ENCODE measurements at places on chromosomes 13 and 19. TPM values are rescaled to one million over a fixed set of nuclear protein-coding genes. Genes with fewer than 3 reads are reported as not detected.

DNA sequence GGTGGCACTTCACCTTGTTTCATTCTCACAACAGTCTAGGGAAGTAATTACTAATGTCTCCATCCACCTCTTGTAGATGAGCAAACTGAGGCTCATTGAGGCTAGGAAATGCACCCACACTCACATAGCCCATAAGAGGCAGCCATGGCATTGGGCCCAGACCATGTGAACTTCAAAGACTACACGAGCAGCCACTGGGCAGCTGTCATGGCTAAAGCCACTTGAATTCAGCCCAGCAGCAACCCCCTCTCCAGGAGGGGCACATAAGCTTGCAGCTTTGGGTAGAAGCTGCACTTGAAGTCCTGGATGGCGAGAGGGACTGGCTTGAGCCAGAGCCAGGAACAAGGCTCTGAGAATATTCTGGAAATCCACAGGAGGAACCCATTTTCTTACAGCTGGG lies 13.4 kb downstream of the ALOX5AP start:
- DNase-seq: no peak

DNA sequence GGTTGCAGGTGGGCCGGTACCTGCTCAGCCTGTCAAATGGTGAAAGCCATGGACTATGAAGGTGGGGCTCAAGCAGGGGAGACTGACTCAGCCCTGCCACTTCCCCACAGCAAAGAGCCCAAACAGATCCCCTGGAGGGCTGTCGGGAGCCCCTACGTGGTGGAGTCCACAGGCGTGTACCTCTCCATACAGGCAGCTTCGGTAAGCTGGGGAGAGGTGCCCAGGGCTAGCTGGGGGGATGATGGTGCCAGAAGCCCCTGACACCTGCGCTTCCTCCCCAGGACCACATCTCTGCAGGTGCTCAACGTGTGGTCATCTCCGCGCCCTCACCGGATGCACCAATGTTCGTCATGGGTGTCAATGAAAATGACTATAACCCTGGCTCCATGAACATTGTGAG lies 3.2 kb upstream of the TMEM147 start:
- no peak for DNase-seq

- DNase-seq: no peak
Measured at GRCh38 chr13:109677206-109677605, 109.2 kb downstream of the IRS2 start.

GRCh38 chr19:7971553-7972520 lies 28.4 kb upstream of the TIMM44 start:
- no peak for DNase-seq

- no peak for DNase-seq
Measured at GRCh38 chr19:51830274-51830673, 35.3 kb downstream of the FPR3 start.

GRCh38 chr19:633068-633785 lies at the start of gene POLRMT:
Gene POLRMT, minus strand, starts transcription at chr19:633537. Its CDS starts 25 bp downstream, at chr19:633512.
- DNase-seq: peak; percentile 99

- DNase-seq: no peak
Measured at GRCh38 chr13:21048901-21049698, 12.3 kb downstream of the LATS2 start.

DNA sequence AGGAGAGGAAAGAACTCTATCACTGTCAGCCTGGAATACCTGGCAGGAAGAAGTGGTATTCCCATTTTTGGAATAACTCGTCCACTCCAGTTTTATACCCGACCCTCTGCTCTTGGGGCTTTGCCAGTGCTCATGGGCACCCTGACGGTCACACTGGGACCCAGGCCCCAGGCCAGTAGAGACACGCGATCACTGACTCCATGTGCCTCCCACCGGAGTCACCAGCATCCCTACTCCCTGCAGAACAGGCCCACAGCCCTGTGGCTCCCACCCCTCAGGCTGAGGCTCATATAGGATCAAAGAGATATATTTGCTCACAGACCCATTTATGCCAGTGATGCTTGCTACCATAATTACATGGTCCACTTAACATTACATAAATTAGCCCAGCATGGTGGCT lies 3.5 kb downstream of the GRTP1 start:
- DNase-seq: no peak

DNA sequence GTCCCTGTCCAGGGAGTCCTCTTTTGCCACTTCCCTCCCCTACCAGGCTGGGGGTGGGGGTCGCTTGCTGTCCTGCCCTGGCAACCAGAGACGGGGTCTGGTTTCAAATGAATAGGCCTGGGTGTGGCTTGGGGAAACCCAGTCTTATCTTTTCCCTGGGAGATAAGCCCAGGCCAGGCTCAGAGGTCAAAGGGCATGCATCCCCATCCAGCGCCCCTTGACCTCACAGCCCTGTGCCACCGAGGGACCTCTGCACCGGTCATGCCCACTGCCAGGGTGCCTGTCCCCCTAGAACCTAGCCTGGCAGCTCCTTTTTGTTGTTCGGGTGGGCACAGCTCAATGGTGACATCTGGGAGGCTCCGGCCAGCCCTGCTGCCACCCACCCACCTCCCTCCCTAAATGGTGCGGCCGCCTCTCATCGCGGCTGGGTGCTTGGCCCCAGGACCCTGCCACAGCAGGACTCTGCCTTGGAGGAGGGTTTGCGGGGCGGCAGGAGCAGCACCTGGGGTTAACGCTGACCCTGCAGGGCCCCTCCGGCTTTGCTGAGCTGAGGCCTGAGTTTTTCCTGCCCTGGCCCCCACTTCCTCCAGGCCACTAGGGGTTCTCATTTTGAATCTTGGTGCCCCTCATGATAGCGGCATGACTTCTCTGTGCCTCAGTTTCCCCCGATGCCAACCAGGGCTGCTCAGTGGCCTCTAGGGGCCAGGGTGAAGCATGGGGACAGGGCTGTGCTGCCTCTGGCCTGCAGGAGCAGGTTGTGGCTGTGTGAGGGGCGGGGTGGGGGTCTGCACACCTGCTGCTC lies 2.9 kb upstream of the CERS1 start:
- DNase-seq: no peak

DNA sequence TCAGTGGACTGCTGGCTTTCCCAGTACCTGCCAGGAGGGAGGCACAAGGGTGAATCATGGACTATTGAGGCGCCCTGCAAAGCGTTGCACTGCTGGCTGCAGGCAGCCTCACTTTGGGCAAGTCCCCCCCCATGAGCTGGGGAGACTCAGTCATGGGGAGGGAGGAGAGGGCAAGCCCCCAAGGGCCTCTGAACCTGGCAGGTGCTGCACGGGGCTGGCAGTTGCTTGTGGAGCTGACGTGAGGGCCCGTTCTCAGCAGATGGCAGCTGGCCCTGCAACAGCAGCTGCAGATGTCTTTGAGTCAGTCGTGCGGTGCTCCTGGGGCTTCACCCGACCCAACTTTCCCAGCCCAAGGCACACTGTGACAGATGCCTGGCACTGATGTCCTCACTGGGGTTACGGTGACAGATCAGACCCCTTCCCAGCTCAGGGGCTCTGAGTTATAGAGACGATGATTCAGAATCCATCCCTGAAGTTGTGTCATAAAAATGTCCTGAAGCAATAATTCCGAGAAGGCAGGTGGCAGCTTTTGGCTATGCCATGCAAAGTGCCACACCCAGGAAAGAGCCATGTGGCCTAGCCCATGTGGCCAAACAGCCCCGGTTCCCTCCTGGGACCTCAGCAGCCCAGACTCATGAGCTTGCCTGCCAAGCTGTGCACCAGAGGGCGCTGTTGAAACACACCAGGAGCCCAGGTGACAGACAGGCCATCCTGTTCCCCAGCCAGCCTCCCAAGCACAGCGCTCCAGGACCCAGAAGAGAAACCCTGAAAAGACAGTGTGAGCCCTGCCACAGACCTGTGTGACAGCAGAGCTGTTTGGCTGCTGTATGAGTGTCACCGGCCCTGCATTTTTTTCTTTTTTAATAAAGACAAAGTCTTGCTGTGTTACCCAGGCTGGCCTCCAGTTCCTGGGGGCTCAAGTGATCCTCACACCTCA lies 53.6 kb upstream of the LDLR start:
- DNase-seq: peak; percentile 93

GRCh38 chr19:35206855-35207254 lies 21.7 kb downstream of the FAM187B start:
- DNase-seq: peak; percentile 15

DNA sequence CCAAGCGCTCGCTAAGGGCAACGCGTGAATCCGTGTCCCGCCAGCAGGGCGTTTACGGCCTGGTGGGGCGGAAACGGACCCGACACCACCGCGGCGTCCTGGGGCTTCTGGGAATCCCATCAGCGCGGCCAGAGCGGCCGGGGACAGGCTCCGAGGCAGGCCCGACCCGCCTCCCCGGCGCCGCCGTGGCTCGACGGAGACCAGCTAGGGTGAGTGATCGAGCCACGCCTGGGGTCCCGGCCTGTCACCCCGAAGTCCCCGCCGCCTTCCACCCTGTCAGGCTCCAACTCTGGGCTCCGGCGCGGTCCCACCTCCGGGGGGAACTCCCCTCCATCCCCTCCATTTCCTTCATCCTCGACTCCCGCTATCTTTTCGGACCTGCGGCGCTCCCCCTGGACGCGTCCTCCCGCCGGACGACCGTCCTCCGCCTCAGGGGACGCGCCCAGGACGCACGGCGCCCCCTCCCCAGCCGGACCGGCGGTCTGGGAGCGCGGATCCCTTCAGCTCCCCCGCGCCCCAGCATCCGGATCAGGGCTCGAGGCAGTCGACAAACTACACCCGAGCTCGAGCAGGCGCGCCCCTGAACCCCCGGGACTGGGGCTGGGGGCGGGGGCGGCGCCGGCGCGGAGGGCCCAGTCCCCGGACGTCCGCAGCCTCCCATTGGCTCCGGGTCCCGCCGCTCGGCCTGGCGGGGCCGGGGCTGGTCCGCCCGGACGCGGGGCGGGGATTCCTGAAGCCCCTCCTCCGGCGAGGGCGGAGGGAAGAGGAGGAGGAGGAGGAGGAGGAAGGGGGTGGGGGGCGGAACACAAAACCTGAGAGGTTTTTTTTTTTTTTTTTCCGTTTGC lies 638 bp upstream of the BICRA start:
- peak; percentile 94 for DNase-seq

DNA sequence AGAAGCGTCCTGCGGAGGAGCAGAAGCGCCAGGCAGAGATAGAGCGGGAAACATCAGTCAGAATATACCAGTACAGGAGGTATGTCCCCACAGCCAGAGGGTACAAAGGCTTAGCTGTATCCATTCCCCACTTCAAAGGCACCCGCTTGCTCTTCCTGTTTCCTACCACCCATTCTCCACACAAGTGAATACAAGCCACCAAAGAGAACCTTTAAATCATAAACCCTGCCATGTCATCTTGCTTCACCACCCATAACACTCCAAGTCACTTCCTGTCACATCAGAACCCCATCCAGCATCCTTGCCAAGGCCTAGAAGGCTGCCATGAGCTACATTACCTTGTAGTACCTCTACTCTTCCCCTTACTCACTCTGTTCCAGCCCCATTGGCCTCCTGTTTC lies 205.8 kb downstream of the LMO7 start:
- DNase-seq: no peak

DNA sequence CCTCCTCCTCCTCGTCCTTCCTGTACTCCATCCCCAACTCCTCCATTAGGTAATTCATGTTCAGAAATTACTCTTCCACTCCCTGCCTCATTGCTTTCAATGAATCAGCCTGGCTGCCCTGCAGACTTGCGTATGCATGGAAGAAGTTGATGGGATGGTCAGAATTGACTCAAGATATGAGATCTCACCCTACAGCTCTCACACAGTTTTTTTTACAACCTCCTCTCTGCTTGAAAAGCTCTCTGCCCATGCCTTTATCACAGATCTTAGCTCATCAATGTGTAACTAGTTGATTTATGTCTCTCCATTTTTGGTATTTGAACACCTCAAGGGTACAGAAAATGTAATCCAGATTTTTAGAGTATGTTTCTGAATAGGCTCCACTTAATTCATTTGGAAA lies 506.9 kb downstream of the TBC1D4 start:
- DNase-seq: no peak

DNA sequence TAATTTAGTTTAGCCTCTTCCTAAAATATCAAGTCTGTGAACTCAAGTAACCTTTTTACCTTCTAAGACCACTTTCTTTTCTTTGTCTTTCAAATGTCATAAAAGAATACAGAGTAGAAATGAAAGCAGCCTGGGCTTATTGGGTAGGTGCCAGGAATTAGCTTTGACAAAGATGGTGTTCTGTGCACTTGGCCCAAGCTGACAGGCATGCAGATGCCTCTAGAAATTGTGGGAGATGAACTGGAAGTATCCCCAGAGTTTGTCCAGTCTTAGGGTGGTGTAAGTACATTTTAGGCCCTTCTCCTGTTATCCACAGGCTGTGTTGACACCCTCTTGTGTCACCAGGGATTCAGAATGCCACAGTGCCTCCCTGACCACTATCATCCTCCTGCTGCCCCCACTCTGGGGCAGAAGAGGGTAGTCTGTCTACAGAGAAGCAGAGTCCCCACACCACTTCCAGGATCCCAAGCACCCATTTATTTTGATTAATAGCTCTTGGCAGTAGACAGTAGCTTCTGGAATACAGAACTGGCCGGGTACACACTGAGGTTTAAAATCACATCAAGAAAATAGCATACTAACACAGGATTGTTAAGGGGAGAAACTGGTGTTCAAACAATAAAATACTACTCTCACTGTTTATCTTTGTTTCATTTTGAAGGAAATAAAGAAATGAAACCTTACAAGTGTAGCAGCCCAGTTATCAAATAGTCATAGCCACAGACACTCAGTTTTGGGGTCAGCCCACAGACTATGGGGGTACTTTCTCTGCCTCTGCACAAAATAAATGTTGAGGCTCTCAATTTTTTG lies 343.2 kb downstream of the KCNRG start:
- no peak for DNase-seq

DNA sequence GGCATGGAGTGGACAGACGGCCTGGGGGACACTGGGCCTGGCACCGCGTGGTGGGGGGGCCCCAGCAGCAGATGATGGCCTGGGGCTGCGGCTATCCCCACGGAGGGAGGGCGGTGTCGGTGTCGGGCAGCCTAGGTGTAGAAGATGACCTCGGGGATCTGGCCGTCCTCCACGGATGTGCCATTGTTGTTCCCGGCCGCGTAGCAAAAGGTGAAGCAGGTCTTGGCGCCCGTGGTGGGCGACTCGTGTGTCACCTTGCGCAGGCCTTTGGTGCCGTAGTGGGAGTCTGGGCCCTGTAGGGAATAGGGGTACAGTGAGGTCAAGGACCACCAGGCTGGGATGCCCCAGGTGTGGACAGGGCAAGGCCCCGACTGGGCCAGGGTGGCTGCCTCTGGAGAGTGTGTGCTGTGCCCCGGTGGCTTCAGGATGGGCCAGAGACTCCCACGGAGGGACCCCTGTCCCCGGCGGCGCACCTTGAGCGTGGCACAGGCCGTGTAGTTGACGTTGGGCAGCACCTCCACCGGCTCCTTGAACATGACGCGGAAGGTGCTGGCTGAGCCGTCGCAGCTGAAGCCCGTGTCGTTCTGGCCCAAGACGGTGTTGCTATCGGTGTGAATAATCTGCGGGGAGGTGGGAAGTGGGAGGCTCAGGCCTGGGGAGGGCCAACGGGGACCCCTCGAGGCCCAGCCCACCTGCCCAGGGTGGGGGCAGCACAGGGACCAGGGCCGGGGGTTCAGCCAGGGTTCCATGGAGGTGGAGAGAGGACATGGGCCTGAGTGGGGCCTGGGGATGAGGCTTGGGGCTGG lies 29.0 kb downstream of the BTBD2 start:
- no peak for DNase-seq

Gene TUBA3C
- not detected for total RNA-seq

Gene POSTN
- 69.5 TPM for total RNA-seq

Gene SLC8A2
- total RNA-seq: 2.7 TPM

Gene ACP5
- total RNA-seq: 19.9 TPM

Gene CACNG8
- 0.08 TPM for total RNA-seq

Gene C19orf33
- total RNA-seq: 129 TPM

Gene MCEMP1
- total RNA-seq: not detected

Gene CTXN1
- total RNA-seq: 2.2 TPM

Gene CYP4F11
- total RNA-seq: 9.3 TPM

Gene GPR183
- 5.4 TPM for total RNA-seq

All from ureter (tissue), 1 donor.